Left ventricle myocardium inferior (tissue), 1 donor: ENCODE measurements at places on chromosomes 12 and 14. TPM values are rescaled to one million over a fixed set of nuclear protein-coding genes. Genes with fewer than 3 reads are reported as not detected.

GRCh38 chr12:123928274-123928865, 44.3 kb downstream of the CCDC92 start:
- DNase-seq, result no peak
- no peaks in the 10 kb centered on the region for H3K36me3 ChIP-seq
- no peaks in the 10 kb centered on the region for H3K4me1 ChIP-seq
- H3K4me3 ChIP-seq, result no peak overlapping the region
- peaks cover 36% of the 10 kb centered on the region for H3K27me3 ChIP-seq

- no peaks in the 10 kb centered on the region for H3K27me3 ChIP-seq
- H3K4me3 ChIP-seq, result no peak overlapping the region
- DNase-seq, result peak; percentile 36
- H3K4me1 ChIP-seq, result peaks cover 68% of the 10 kb centered on the region
Measured at GRCh38 chr14:93303659-93304058, 29.2 kb downstream of the BTBD7 start.

- no peaks in the 10 kb centered on the region for H3K27me3 ChIP-seq
- DNase-seq, result no peak
- no peaks in the 10 kb centered on the region for H3K4me1 ChIP-seq
- H3K36me3 ChIP-seq, result peaks cover 10% of the 10 kb centered on the region
- H3K27ac ChIP-seq, result no peak overlapping the region
- no peak overlapping the region for H3K4me3 ChIP-seq
Measured at GRCh38 chr14:63677891-63678379, 36.3 kb upstream of the WDR89 start.

- peaks cover 18% of the 10 kb centered on the region for H3K27me3 ChIP-seq
- no peaks in the 10 kb centered on the region for H3K36me3 ChIP-seq
Measured at GRCh38 chr14:93171376-93171775, 13.3 kb downstream of the MOAP1 start.

GRCh38 chr12:38785381-38785780, 120.0 kb downstream of the CPNE8 start:
- no peaks in the 10 kb centered on the region for H3K4me1 ChIP-seq
- DNase-seq, result no peak
- no peak overlapping the region for H3K4me3 ChIP-seq
- H3K27me3 ChIP-seq, result no peaks in the 10 kb centered on the region
- H3K36me3 ChIP-seq, result no peaks in the 10 kb centered on the region

DNA sequence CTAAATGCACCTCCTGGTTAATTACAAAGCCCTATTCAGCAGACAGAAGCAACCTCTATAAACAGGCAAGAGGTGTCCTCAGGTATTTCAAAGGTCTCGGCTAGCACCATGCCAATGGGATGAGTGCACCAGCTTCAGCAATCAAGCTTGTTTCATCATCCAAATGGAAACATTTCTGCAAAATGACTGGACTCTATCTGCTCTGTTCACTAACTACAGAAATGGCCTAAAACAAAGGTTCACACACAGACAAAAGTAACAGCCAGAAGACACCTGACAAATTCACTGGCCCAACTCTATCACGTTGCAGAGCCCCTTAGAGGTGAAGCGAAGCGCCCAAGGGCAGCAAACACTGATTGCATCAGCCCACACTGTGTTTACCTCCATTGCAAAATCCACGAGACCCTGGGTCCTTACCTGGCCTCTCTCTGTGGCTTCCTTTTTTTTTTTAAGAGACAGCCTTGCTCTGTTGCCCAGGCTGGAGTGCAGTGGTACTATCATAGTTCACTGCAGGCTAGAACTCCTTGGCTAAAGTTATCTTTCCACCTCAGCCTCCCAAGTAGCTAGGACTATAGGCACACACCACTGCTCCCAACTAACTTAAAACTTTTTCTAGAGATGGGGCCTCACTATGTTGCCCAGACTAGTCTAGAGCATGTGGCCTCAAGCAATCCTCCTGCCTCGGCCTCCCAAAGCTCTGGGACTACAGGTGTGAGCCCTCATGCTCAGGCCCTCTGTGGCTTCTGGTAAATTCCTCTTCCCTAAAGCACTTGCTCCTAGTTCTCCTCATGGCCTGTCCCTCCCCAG, 8.5 kb upstream of the SYNE3 start:
- DNase-seq, result no peak
- H3K4me3 ChIP-seq, result no peak overlapping the region
- H3K27ac ChIP-seq, result peak overlapping the region; percentile 76
- no peaks in the 10 kb centered on the region for H3K36me3 ChIP-seq
- peaks cover 65% of the 10 kb centered on the region for H3K4me1 ChIP-seq
- no peaks in the 10 kb centered on the region for H3K27me3 ChIP-seq

- peaks cover 19% of the 10 kb centered on the region for H3K4me1 ChIP-seq
- H3K27me3 ChIP-seq, result no peaks in the 10 kb centered on the region
- peak overlapping the region; percentile 85 for H3K27ac ChIP-seq
Measured at GRCh38 chr12:62631471-62632410, 165.1 kb downstream of the MON2 start.

GRCh38 chr12:1551496-1551895, 42.9 kb downstream of the FBXL14 start:
- H3K4me3 ChIP-seq, result no peak overlapping the region
- H3K36me3 ChIP-seq, result no peaks in the 10 kb centered on the region
- no peaks in the 10 kb centered on the region for H3K27me3 ChIP-seq
- DNase-seq, result no peak
- H3K27ac ChIP-seq, result no peak overlapping the region

- H3K27ac ChIP-seq, result no peak within 1 kb of the TSS
- H3K36me3 ChIP-seq, result no peaks in the 10 kb centered on the region
- DNase-seq, result no peak
- H3K4me1 ChIP-seq, result no peaks in the 10 kb centered on the region
Measured at GRCh38 chr14:95713596-95714371, at the start of gene TCL1A. Gene TCL1A, minus strand, starts transcription at chr14:95714125. Its CDS starts 59 bp downstream, at chr14:95714066.

GRCh38 chr14:101731187-101732080, 30.1 kb upstream of the PPP2R5C start:
- no peak for DNase-seq
- no peaks in the 10 kb centered on the region for H3K36me3 ChIP-seq
- H3K4me3 ChIP-seq, result no peak overlapping the region
- peaks cover 4% of the 10 kb centered on the region for H3K27me3 ChIP-seq

DNA sequence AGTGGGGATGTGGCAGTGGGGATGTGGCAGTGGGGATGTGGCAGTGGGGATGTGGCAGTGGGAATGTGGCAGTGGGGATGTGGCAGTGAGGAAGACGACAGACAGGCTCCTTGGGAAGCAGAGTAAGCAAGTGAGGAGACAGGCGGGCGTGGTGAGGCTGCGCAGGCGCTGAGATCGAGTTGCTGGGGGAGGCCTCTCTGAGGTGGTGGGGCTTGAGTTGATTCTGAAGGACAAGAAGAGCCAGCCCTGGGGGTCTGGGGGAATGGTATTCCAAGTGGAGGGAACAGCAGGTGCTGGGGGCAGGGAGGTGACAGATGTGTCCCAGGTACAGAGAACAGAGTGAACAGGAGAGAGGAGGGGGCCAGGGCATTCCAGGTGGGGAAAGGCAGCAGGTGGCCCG, 33.8 kb upstream of the TSPAN9 start:
- H3K27me3 ChIP-seq, result no peaks in the 10 kb centered on the region
- no peaks in the 10 kb centered on the region for H3K36me3 ChIP-seq
- DNase-seq, result no peak
- H3K27ac ChIP-seq, result no peak overlapping the region
- H3K4me3 ChIP-seq, result no peak overlapping the region

GRCh38 chr12:89674326-89674942, 34.2 kb downstream of the ATP2B1 start:
- H3K36me3 ChIP-seq, result no peaks in the 10 kb centered on the region
- H3K27me3 ChIP-seq, result no peaks in the 10 kb centered on the region
- H3K4me1 ChIP-seq, result peaks cover 15% of the 10 kb centered on the region
- DNase-seq, result no peak

- H3K4me1 ChIP-seq, result peaks cover 21% of the 10 kb centered on the region
- H3K27me3 ChIP-seq, result no peaks in the 10 kb centered on the region
- H3K4me3 ChIP-seq, result no peak overlapping the region
- no peak overlapping the region for H3K27ac ChIP-seq
- no peak for DNase-seq
Measured at GRCh38 chr12:26056335-26056734, 68.5 kb downstream of the BHLHE41 start.

- H3K4me1 ChIP-seq, result peaks cover 4% of the 10 kb centered on the region
- no peaks in the 10 kb centered on the region for H3K36me3 ChIP-seq
- no peak overlapping the region for H3K4me3 ChIP-seq
- peak; percentile 40 for DNase-seq
- H3K27me3 ChIP-seq, result peaks cover 75% of the 10 kb centered on the region
- H3K27ac ChIP-seq, result no peak overlapping the region
Measured at GRCh38 chr14:77133720-77134338, 7.8 kb downstream of the ZDHHC22 start.

- no peak overlapping the region for H3K27ac ChIP-seq
- peaks cover 21% of the 10 kb centered on the region for H3K4me1 ChIP-seq
Measured at GRCh38 chr12:32586390-32586789, 92.7 kb upstream of the DNM1L start.

- H3K4me1 ChIP-seq, result peaks cover 82% of the 10 kb centered on the region
- DNase-seq, result peak; percentile 10
- peak overlapping the region; percentile 86 for H3K27ac ChIP-seq
- no peak overlapping the region for H3K4me3 ChIP-seq
Measured at GRCh38 chr12:108788911-108789310, 57.6 kb upstream of the CORO1C start.

DNA sequence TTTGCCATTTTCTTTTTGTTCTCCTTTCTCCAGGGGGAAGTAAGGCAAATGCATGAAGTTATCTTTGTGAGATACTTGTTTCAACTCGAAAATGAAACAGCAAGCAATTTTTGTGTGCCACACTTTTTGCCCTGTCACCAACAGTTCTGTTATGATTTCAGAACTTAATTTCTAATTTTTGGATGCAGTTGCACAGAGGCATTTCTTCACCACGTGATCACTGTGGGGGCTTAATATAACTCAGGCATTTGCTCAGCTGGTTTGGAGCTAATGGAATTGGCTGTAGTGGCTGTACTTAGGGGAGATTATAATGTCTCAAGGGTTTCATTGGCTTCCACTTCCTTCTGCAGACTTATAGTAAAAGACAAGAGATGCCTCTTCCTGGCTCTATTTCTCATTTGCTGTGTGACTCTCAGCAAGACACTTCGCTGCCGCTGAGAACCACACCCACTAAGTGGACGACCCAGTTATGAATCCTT, 452.4 kb downstream of the RAD51B start:
- no peaks in the 10 kb centered on the region for H3K27me3 ChIP-seq
- peaks cover 18% of the 10 kb centered on the region for H3K4me1 ChIP-seq
- peak overlapping the region; percentile 41 for H3K27ac ChIP-seq
- no peak overlapping the region for H3K4me3 ChIP-seq
- no peak for DNase-seq

GRCh38 chr14:103260629-103261124, 73.4 kb upstream of the EIF5 start:
- H3K27ac ChIP-seq, result peak overlapping the region; percentile 79
- no peaks in the 10 kb centered on the region for H3K36me3 ChIP-seq
- peak; percentile 35 for DNase-seq
- H3K27me3 ChIP-seq, result peaks cover 5% of the 10 kb centered on the region
- H3K4me1 ChIP-seq, result peaks cover 17% of the 10 kb centered on the region

Gene DYRK4
- 28.6 TPM for total RNA-seq

Gene KCNK10
- total RNA-seq, result not detected

Gene RPGRIP1
- 0.30 TPM for total RNA-seq

Gene ACSM4
- not detected for total RNA-seq

Gene LBHD2
- total RNA-seq, result not detected

Gene PLEKHG7
- total RNA-seq, result not detected

Gene AKAP3
- 2.7 TPM for total RNA-seq

Gene FOXN4
- total RNA-seq, result not detected

Gene TEX52
- total RNA-seq, result not detected

Gene RDH16
- 0.19 TPM for total RNA-seq

Gene PROX2
- not detected for total RNA-seq

Gene SOX5
- total RNA-seq, result 2.9 TPM

Gene KLRB1
- total RNA-seq, result 0.19 TPM

Gene FAM186B
- total RNA-seq, result 0.33 TPM
